ENCODE measurements at places on chromosomes 16 and 17. TPM values are rescaled to one million over a fixed set of nuclear protein-coding genes. Genes with fewer than 3 reads are reported as not detected.

SOX8 gene
- total RNA-seq = 0.53 TPM

DNA sequence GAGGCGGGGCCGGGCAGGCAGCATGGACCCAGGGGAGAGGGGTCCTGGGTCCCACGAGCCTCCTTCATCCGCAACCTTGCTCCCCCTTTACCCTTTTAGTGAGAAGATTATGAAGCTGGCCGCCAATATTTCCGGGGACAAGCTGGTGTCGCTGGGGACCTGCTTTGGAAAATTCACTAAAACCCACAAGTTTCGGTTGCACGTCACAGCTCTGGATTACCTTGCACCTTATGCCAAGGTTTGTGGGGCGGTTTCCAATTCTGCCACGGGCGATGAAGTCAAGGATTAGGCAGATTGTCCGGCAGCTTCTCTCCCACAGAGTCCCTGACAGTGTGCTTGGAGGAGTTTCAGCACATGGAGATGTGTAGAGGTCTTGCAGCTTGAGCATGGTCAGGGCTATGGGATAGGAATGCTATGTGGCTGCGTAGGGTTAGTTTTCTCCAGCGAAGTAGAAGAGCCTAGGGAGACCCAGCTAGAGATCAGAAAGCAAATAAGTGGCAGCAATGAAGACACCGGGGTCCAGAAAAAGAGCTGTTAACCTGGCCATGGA is 598 bp downstream of the NIP7 start:
- DNase-seq = no peak

- no peak for DNase-seq
Observed at GRCh38 chr17:81999587-81999975, 22.2 kb downstream of the ASPSCR1 start.

CES4A gene
- 5.4 TPM for total RNA-seq

GRCh38 chr16:57530522-57531252 is 5.7 kb downstream of the CCDC102A start:
- DNase-seq = no peak

- DNase-seq = no peak
Observed at GRCh38 chr17:10585529-10585928, 36.1 kb upstream of the MYH2 start.

GRCh38 chr16:85246473-85246872 is 134.2 kb upstream of the CIBAR2 start:
- DNase-seq = no peak

DNA sequence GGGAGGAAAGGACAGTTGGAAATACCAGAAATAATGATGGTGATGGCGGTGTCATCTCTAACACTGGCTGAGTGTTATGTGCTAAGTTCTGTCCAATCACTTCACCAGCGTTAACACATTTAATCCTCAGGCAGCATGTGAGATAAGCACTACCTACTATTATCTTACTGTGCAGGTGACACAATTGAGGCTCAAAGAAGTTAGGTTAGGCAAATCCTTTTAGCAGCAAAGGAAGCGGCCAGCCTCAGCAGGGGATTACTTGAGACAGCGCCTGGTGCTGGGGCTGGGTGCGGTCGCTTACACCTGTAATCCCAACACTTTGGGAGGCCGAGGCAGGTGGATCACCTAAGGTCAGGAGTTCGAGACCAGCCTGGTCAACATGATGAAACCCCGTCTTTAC is 18.7 kb upstream of the DHX8 start:
- no peak for DNase-seq

NACA2 gene
- not detected for total RNA-seq

GAS2L2 gene
- total RNA-seq = not detected

MYLK3 gene
- not detected for total RNA-seq

DNA sequence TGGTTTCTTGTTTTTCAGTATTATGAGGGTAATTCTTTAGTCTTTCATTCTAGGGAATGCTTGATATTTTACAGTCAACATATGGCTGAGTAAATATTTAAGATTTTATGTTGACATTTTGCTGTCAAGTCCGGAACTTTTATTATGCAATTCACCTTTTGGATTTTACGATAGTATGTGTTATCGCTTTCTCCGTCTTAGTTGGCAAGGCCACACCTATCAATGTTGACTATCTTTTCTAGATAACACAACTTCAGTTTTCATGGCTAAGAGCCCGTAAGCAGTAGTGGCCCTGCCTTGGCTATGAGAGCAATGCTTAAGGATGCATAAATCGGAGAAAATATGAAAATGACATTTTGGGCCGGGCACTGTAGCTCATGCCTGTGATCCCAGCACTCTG is 39.5 kb upstream of the CDH13 start:
- DNase-seq = no peak

GRCh38 chr16:13999895-14000425 is 71.2 kb upstream of the MRTFB start:
- DNase-seq = no peak

DNA sequence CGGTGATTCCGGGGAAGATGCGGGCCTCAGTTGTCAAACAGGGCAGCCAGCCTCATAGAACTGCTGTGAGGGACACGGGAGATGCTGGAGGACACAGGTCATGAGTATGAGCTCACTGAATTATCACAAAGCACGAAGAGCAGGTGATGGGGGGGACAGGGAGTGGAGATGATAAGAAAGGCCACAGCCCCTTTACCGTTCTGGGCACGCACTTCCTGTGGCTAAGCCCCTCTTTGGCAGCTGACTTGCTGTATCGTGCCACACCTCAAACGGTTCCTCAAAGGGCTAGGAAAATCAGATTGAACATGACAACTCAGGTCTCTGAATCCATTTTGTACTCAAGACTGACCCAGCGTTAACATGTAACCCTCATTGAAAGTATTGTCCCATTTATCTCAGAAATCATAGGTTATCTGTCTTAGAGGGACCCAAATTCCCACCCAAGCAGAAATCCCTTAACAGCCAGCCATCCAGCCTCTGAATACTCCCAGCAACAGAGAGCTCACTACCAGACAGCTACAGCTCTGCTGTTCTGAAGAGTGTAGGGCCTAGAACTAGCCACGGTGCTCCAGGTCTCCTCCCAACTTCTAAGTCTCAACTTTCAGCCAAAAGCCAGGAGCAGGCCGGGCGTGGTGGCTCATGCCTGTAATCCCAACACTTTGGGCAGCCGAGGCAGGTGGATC is 5.0 kb upstream of the SRL start:
- DNase-seq = no peak

DNA sequence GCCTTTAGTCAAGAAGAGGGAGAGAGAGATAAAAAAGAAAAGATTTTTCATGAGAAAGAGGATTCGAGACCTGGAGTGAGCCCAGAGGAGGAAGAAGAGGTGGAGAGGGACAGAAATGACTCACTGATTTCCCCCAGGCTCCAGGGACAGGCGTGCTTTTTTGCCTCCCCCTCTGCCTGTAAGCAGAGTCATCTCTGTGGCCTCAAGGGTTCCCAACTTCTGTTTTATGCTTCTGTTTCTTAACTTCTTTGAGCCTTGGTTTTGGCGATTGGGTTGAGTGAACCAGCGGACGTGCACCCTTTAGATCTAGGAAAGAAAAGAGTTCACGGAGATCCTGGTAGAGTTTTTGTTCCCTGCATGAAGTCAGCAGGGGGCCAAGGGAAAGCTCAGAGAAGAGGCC is 147.9 kb upstream of the NOL11 start:
- no peak for DNase-seq

GRCh38 chr16:50450957-50451356 is 82.2 kb upstream of the BRD7 start:
- no peak for DNase-seq

All from endothelial cell of umbilical vein (primary cell).